ENCODE measurements at places on chromosomes 11 and 22.

DNA sequence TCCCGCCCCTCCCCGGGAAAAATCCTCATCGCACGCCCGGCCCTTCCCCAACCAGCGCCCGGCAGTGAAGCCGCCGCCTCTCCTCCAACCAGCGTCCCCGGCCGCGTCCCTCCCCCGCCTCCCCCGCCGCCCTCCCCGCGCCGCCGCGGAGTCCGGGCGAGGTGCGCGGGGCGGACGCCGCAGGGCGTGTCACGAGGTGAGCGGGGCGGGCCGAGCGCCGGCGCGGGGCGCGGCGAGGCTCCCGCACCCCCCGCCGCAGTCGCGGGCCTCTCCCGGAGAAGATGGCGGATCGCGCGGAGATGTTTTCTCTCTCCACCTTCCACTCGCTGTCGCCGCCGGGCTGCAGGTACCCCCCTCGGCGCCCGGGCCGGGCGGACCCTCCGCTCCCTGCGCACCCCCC is at the start of gene MAPK8IP2:
Gene MAPK8IP2, plus strand, starts transcription at position 256 of the 400 bp plus-strand sequence. Its CDS starts 26 bp downstream, at position 282.
- peak; percentile 20 for DNase-seq

- no peak for DNase-seq
Observed at GRCh38 chr11:110134110-110134509, 40.9 kb downstream of the ZC3H12C start.

DNA sequence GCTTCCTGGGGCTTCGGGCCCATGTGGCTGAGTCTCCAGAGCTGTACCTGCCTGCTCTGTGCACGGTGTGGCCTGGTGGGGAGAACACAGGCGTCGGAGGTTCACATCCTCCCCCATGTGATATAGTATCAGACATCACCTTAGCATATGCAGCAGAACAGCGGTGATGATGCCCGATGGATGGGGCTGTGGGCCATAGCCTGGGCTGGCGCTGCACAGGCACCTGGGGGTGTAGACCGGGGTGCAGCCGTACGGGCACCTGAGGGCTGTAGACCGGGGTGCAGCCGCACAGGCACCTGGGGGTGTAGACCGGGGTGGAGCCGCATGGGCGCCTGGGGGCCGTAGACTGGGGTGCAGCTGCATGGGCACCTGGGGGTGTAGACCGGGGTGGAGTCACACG is 29.2 kb downstream of the NADSYN1 start:
- no peak for DNase-seq

- no peak for DNase-seq
Observed at GRCh38 chr11:6617315-6617781, 1.9 kb downstream of the TPP1 start.

GRCh38 chr11:3036419-3036818 is 20.8 kb downstream of the CARS1 start:
- no peak for DNase-seq

DNA sequence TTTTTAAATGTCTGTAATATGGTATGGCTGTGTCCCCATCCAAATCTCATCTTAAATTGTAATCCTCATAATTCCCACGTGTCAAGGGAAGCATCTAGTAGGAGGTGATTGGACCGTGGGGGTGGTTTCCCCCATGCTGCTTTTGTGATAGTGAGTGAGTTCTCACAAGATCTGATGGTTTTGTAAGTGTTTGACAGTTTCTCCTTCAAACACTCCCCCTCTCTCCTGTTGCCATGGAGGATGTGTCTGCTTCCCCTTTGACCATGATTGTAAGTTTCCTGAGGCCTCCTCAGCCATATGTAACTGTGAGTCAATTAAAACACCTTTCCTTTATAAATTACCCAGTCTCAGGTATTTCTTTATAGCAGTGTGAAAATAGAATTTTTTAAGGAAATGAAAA is 31.1 kb upstream of the CD44 start:
- no peak for DNase-seq
